ENCODE measurements at places on chromosomes 6 and 20. TPM values are rescaled to one million over a fixed set of nuclear protein-coding genes. Genes with fewer than 3 reads are reported as not detected.

RNF182 gene
- 0.28 TPM for total RNA-seq

CST3 gene
- total RNA-seq: 114 TPM

STXBP5 gene
- 40.4 TPM for total RNA-seq

PGC gene
- total RNA-seq: not detected

CST2 gene
- total RNA-seq: 0.71 TPM

TBC1D20 gene
- total RNA-seq: 38.5 TPM

TMEM242 gene
- total RNA-seq: 5.3 TPM
